ENCODE measurements at places on chromosomes 4 and X.

DNA sequence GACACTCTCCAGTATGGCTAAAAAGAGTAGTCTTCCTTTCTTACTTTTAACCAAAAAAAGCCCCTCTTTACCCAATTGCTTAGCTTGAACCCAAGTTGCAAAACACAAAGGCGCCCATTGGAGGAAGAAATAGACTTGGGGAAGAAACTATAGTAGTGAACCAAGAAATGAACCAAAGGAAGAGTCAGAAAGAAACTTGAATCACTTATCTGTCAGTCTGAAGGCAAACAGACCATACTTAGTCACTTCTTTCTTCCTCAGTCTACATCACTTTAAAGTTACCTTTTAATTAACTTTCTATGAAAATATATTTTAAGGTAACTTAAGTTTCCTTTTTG is 161.4 kb upstream of the GIMD1 start:
- DNase-seq: no peak

DNA sequence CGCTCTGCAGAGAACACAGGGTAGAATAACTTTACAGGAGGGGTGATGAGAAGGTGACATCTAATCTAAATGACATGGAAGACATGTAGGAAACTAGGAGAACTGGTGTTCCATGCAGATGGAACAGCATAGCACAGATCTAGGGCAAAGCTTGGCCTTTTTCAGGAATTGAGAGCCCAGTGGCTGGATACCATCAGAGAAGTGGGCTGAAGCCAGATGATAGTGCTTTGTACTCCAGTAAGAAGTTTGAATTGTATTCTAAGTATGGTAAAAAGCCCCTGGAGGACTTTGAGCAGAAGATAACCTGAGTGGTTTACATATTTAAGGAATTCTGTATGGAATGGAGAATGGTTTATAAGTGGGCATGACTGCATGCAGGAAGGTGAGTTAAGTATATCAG is 32.8 kb downstream of the ENOPH1 start:
- DNase-seq: no peak

DNA sequence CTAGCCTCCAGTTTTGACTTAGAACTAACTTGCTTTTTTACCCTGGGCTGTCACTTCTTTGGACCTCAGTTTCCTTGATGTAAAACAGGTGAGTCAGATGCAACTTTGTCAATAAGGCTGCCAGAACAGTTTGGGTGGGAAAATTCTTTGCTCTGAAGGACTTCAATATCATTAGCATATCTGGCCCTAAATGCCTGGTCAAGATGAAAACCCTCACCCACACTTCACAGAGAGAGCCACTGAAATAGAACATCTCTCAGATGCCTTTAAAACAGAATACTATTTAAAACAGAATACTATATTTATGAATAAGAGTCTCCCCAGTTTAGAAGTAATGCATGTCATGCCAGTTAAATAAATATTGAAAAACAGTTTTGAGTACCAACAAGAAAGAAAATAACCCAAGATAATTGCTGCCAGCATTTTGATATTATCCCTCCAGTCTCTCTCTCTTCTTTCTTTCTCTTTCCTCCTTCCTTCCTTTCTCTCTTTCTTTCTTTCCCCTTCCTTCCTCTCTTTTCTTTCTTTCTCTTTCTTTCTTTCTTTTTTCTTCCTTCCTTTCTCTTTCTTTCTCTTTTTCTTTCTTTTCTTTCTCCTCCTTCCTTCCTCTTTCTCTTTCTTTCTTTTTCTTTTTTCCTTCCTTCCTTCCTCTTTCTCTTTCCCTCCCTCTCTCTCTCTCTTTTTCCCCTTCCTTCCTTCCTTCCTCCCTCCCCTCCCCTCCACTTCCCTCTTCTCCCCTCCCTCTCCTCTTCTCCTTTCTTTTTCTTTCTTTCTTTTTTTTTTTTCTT is 32.8 kb upstream of the SHISA3 start:
- no peak for DNase-seq

- no peak for DNase-seq
Measured at GRCh38 chr4:71026086-71026485, 32.6 kb downstream of the DCK start.

GRCh38 chr4:80276931-80277330 is 10.5 kb downstream of the FGF5 start:
- no peak for DNase-seq

GRCh38 chrX:80285131-80285773 is 135.0 kb upstream of the TENT5D start:
- DNase-seq: no peak

- no peak for DNase-seq
Measured at GRCh38 chr4:73729534-73730165, 10.7 kb upstream of the CXCL8 start.

- DNase-seq: no peak
Measured at GRCh38 chr4:10730019-10730418, 45.5 kb upstream of the CLNK start.

- no peak for DNase-seq
Measured at GRCh38 chr4:76543378-76543777, 108.3 kb downstream of the SHROOM3 start.
